ENCODE measurements at places on chromosomes 2 and 18.

GRCh38 chr2:16614314-16614860 is 51.2 kb downstream of the CYRIA start:
- no peak for DNase-seq

- DNase-seq, result no peak
These were observed 16.8 kb downstream of the SP140L start for GRCh38 chr2:230343747-230344146.

DNA sequence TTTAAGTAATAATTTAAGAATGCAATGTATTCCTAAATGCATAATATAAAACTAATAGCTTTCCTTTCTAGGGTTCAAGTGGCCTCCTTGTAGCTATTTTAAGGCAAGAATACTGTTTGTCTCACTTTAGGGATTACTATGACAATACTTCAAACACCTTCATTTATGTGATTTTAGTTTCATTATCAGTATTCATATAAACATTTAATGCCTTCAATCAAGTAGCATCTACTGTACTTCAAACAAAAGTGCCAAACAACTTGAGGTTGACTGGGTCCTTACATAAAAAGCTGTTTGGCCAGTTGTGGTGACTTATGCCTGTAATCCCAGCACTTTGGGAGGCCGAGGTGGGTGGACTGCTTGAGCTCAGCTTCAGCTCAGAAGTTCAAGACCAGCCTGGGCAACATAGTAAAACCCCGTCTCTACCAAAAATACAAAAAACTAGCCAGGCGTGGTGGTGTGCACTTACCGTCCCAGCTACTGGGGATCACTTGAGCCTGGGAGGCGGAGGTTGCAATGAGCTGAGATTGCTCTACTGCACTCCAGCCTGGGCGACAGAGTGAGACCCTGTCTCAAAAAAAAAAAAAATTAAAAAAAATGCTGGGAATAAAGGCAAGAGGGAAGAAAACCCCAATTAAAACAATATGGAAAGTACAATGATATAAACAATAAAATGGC is 9.3 kb downstream of the MEX3C start:
- no peak for DNase-seq

DNA sequence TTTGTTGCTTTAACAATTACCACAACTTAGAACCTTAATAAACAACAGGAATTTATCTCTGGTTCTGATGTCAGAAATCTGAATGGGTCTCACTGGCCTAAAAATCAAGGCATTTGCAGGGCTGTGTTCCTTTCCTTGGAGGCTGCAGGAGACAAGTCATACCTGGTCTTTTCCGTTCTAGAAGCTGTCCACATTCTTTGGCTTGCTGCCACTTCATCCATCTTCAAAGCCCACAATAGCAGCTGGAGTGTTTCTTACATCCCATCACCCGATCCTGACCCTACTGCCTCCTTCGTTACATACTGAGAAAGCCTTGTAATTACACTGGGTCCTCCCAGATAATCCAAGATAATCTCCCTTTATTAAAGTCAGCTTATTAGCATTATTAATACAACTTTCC is 18.1 kb downstream of the NETO1 start:
- no peak for DNase-seq

GRCh38 chr2:78263571-78263970 is 741.4 kb upstream of the LRRTM4 start:
- DNase-seq, result no peak

DNA sequence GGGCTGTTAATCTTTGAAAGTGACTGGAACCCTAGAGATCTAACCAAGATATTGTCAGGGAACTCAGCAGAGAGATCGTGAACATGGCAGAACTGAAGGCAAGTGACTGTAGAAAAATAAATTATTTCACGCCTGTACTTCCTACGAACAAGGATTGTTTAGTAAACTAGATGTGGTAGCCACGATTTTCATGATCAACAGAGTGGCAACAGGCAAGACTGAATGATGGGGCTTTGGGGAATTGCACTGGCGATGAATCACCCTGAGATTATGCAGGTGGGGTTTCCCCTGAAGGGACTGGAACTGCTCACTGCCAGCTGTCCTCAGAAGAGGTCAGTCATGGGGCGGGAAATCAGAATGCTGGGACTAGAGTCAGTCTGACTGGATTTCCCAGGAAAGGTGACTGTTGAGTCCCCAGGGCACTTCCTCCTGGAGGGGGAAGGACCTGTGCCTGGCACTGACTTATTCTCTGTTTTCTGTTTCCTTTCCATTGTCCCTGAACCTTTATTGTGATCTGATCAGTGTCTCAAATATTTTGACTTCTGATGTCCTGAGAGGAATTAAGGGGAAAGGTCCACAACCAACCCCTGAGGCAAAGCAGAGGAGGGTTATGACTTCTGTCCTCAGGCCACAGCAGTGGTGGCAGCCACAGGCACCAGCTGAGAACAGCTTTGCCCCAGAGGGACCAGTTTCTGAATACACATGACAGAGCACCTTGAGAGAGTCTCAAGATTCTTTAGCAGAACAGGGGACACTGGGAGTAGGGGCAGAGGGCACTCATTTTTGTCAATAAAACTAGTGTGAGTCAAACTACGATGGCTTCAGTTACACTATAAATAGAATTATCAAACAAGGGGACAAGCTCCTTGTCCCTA is 70.0 kb downstream of the NAB1 start:
- no peak for DNase-seq

DNA sequence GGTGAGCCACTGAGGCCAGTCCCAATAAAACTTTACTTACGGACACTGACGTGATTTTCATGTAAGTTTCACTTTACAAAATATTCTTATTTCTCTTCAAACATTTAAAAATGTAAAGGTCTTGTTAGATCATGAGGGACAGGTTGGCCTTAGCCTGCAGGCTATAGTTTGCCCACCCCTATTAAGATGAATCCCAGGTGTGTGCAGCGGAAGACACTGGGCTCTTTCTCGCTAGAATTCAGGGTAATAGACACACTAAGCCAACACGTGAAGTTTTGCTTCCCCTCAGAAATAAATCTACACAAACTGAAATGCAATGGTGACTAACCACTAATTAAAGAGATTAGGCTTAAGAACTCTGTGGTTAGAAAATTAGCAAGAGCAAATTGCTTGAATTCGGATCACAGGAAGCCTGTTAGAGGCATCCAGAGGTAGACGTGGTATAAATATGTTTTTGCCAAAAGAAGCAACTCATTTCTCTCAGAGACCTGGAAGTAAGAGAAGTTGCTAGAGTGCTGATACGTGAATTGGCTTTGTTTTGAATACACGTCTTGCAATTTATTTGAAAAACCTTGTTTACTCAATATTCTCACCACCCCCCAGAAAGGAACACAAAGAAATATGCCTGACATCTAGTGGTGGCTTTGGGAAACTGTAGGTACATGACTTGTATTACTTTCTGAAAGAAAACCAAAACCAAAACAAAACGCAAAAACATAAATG is 151.6 kb downstream of the DTNB start:
- peak; percentile 67 for DNase-seq

- DNase-seq, result no peak
These were observed 756 bp upstream of the PTPN4 start for GRCh38 chr2:119758881-119759450.

- DNase-seq, result no peak
These were observed 105.0 kb upstream of the MAP3K20 start for GRCh38 chr2:172970660-172971059.

DNA sequence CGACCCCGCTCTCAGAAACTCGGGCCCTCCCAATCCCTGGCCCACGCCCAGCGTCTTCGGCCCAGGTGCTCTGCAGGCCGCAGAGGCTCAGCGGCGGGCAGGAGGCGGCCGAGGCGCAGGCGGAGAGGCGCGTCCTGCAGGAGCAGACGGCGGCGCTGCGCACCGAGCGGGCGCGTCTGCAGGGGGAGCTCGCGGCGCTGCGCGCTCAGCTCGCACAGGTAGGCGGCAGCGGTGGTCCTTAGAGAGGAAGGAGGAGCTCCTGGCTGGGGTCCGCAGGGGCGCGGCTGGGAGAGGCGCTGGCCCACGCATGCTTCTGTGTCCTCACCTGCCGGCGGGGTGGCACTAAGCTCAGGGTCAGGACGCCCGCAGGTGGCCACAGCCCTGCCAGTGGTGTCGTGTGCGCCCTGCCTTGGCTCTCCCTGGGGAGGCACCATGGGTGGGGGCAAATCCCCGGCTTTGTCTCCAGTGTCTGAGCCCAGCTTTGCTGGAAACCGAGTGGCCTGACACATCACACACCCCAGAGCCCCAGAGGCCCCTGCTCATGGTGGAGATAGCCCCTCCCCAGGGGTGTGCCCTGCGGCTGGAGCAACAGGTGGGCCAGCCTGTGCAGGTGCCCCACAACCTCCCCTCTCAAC is 14.9 kb upstream of the SNED1 start:
- no peak for DNase-seq

- DNase-seq, result no peak
These were observed 190.8 kb upstream of the NDUFV2 start for GRCh38 chr18:8911408-8912340.

GRCh38 chr2:9273486-9274130 is 67.0 kb downstream of the ASAP2 start:
- DNase-seq, result no peak

GRCh38 chr18:24814521-24814920 is 354.1 kb downstream of the HRH4 start:
- no peak for DNase-seq

DNA sequence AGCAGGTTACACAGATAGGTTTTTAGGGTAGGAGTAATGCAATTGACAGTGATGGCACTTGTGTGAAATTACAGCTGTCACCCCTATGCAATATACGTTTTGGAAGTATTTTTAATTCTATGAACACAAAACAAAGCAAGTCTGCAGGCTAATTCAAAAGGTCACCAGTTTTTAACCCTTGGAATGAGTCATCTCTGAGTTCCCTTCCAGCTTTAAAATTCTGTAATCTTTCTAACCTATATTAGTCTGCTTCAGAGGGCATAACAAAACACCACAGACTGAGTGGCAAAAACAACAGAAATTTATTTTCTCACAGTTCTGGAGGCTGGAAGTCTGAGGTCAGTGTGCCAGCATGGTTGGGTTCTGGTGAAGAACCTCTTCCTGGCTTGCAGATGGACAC is 596.9 kb upstream of the HNMT start:
- DNase-seq, result no peak

DNA sequence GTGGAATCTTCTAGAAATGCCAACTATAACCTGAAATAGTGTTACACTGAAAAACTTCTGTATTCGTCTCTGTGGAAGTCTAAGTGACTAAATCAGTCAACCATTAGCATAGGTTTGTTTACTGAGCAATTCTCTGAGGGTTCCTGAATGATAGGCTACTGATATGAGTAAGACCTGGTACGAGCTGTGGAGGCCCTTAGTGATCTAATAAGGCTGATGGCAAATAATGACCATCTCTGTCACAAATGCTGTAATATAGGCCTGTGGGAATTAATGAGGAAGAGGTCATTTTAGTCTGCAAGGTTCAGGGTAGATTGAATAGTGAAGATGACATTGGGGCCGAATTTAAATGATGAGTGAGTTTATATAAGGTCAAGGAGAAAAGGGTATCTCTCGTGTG is 82.5 kb downstream of the MGAT5 start:
- no peak for DNase-seq

DNA sequence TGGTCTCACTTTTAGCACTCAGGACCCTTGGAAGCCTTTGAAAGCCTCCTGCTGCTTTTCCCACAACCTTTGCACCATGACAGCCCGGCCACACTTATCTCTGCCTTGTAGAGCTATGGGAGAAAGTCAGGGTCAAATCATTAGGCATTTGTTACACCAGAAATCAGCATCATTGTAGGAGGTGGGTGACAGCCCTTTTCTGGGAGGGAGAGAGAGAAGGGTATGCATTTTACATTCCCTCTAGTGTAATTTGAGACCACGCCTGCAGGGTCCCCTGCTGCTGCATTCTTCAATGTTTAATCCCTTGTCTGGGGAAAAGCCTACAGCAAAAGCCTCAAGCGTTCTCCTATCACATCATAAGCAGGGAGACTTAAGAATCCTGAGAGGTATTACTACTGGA is 766.8 kb upstream of the FAM98A start:
- DNase-seq, result no peak

DNA sequence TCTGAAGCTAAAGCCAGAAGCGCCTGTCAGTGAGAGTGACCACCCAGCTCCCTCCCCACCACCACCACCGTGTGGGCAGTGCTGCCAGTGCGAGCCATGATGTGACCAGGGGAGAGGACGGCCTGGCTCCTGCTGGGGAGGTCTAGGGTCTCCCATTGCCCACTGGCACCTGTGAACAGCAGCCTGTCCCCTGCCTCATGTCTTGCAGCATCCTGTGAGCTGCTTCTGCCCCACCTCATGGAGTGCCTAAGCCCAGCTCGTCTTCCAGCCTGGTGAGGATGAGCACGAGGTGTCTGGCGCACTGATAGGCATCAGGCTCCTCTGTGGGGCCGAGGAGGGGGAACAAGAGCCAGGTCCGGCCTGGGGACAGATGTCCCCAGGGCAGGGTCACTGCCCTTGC is 61.4 kb downstream of the FAM168B start:
- no peak for DNase-seq

GRCh38 chr2:161570424-161571050 is 53.7 kb upstream of the SLC4A10 start:
- DNase-seq, result no peak
